ENCODE measurements at places on chromosomes 5 and 9.

GRCh38 chr9:123421801-123422455 is 65.9 kb downstream of the CRB2 start:
- peak; percentile 17 for DNase-seq

- no peak for DNase-seq
Observed at GRCh38 chr9:121277518-121278295, 9.7 kb downstream of the GSN start.

DNA sequence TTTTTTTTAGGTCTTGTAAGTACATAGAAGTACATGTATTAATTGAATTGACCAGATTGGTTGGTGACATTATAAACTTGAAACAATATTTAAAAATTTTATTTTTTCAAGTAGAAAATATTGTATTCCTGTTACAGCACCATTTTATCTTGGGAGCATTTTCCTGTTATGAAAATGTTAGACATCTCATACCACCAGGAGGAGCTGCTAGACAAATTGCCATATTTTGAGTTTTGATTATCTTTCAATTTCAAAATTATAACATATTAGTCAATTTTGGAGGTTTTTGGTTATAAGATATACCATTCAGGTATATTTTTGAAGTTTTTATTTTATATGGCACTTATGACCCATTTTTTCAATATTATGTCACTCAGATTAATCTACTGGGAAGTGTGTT is 84.4 kb downstream of the CNTLN start:
- DNase-seq, result no peak

DNA sequence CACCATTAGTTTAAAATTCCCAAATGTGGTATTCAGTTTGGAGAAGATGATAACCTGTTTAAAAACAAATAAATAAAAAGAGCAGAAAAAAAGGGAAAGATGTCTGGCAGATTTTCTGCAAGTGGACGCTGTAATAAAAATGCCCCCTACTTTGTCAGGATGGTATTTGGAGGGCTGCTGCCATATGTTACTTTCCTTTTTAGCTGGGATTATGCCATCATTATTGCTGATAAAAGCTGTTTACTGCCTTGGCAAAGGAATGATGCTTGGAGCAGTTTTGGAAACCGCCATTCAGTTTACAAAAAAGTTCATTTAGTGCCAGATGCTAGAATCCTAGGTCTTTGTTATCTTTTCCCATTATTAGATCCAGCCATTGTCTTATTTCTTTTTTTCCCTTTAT is 104.8 kb downstream of the PBX3 start:
- no peak for DNase-seq

- no peak for DNase-seq
Observed at GRCh38 chr5:68544648-68545552, 329.3 kb downstream of the PIK3R1 start.

GRCh38 chr9:134502809-134503211 is 138.8 kb upstream of the COL5A1 start:
- DNase-seq, result no peak

DNA sequence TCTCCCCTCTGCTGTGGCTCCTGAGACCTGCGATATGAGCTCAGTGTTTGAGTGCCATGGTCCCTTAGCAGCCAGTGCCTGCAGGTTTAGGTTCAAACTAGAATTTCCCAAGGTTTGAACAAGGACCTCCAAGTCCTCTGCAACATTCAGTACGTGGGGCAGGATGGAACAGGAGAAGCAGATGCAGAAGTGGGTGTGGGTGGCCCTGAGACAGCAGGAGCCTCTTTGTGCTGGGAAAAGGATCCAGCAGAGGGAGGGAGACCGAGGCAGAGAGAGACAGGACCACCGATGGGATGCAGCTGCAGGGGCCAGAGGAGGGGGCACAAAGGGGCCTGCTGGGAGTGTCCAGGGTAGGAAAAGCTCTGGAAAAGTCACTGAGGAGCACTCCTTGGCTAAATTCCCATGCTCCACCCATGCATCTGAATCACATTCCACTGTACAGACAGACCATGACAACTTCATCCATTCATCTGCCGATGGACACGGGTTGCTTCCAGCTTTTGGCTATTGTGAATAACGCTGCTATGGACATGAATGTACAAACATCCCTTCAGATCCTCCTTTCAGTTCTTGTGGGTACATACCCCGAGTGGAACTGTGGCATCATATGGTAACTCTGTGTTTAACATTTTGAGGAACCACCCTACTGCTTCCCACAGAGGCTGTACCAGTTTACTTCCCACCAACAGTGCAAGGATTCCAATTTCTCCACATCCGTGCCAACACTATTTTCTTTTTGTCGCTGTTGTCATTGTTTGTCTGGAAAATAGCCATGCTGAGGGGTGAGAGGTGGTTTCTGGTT is 26.7 kb upstream of the SUSD3 start:
- DNase-seq, result no peak

- no peak for DNase-seq
Observed at GRCh38 chr5:41686767-41687166, 176.4 kb upstream of the PLCXD3 start.

DNA sequence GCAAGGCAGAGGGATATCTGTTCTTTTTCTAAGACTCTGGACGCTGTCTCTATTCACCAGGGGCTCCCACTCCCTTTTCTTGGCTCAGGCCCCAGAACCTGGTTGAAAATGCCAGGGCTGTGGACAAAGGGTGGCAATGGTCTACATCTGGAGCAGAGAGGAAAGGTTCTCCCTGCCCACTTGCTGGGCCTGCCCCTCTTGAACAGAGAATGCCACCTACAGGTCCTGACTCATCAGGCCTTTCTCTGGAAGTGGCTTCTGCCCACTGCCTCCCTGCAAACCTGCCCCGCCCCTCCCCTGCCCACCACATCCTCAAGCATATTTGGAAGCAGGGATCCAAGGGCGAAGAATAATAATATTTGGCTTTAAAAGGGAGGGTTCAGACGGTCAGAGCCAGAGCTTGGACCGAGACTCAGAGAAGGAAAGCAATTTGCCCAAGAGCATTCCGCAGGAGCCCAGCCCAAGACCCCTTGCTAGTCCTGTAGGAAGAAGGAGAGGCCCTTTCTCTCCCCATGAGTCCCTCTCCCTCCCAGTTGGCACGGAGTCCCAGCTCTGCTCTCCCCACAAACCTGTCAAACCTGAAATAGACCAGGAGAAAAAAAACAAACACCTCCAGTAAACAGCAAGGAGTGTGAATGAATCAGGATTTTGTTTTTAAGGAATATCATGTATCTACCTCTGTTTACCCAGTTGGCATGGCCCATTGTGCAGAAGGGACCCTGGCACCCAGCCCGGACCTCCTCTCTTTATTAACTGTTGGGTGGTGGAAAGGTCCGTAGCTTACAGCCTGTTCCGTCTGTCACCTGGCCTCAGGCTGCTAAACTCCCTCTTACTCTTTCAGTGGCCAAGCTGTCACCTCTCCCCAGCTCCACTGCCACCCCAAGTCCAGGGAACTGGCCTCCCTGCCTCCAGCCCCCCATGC is 37.7 kb upstream of the STXBP1 start:
- DNase-seq, result no peak

DNA sequence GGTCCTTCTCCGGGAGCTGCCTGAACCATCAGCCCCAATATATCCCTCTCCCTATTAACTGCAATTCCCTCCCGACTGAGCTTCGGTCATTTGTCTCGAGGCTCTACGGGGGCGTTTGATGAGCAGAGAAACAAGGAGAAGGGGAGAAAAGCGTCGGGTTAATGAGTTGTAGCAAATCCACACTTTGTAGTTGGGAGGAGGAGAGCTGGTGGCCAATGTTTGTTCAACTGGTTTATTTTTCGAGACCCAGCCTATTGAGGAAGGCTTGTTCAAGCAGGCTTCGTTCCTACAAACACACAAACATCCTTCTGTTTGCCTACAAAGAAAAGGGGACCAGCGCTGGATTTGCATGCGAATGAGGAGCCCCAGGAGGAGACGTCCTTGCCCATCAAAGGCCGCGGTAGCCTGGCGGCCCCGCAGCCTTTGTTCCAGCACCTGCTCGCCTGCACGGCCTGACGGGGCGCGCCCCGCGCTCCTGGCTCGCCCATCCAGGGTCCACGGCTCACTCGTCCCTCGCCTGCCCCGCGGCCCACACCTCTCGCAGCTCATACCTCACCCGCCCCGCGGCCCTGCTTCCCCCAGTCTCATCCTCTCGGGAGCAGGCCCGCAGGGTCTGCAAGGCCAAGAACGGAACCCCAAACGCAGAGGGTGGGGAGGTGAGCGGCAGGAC is 4.6 kb downstream of the FOXD1 start:
- DNase-seq, result no peak

DNA sequence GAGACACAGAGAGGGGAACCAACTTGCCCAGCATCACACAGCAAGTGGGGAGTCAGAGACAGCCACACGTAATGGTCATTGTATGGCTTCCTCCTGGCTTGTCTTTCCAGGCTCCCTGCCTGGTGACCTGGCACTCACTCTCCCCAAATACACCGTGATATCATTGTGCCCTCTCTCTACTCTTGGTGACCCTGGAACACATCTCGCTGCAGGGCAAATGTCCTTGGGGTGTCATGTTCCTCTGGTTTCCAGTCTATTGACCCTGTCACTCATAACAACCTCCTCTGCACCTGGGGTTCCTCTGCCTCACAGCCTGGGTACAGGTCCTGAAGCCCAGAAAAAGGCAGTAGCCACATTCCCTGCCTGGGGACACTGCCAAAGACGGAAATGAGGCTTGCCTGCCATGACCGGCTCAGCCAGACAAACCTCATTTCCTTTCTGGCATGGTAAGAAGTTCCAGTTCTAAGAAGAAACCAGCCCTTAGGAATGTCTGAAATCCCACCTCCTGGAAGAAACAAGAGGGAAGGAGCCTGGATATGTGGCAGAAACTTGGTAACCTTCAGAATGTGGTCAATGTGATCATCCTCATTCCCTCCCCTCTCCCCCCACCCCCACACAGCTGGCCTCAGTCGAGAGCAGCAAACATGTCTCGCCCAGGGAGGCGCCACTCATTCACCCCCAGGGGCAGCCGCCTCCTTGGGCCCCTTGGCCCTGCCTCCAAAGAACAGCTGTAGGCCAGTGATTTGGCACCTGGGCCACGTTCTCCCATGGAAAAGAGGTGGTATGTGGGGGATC is 30.6 kb upstream of the SMU1 start:
- no peak for DNase-seq

- DNase-seq, result no peak
Observed at GRCh38 chr9:137114220-137114612, 317 bp downstream of the DPP7 start.

GRCh38 chr9:132683873-132684272 is 13.6 kb downstream of the GTF3C4 start:
- no peak for DNase-seq

- DNase-seq, result no peak
Observed at GRCh38 chr5:133687212-133688061, 75.1 kb upstream of the FSTL4 start.
